Stimulated activated CD8-positive, alpha-beta memory T cell treated with anti-CD3 and anti-CD28 coated beads, Interleukin-15, amount 100 ng/mL, for 4 hours (primary cell): ENCODE measurements at places on chromosomes 6 and 20.

- DNase-seq = no peak
Observed at GRCh38 chr6:126252154-126252553, 87.8 kb upstream of the CENPW start.

- no peak for DNase-seq
Observed at GRCh38 chr20:64001607-64002011, 20.7 kb downstream of the PRPF6 start.

GRCh38 chr6:44060612-44061374, 66.5 kb downstream of the MRPL14 start:
- no peak for DNase-seq

- no peak for DNase-seq
Observed at GRCh38 chr20:56566621-56567020, 33.6 kb downstream of the FAM209B start.

DNA sequence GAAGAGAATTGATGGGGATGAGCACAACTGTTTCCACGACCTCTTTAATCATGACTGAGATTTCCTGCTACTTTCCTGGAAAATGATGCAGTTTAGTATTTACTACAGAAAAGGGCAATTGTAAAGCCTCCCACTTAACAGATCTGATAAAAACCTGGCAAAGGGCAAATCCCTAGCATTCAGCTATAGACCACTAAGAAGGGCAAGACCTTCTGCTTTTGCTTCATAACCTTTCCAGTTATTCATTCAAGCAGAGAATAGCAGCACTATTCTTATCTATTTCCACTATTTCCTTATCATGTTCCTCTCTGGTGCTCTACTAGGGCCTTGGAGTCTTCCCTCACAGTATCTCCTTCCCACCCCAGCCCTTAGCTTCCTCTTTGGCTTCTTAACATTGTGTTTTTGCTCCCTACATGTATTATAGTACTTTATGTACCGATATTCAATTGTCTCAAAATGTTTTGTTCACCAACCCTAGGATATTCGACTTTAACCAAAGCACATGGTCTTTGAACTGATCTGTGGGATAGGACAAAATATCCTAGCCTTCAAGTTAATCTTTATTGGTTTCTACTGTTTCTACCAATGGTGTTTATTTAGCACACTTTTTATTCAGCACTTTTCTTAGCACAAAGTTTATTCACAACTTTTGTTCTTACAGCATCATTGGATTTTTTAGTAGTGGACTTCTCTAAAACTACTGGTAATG, 32.7 kb upstream of the MANEA start:
- no peak for DNase-seq
